ENCODE measurements at places on chromosomes 13 and 19.

DNA sequence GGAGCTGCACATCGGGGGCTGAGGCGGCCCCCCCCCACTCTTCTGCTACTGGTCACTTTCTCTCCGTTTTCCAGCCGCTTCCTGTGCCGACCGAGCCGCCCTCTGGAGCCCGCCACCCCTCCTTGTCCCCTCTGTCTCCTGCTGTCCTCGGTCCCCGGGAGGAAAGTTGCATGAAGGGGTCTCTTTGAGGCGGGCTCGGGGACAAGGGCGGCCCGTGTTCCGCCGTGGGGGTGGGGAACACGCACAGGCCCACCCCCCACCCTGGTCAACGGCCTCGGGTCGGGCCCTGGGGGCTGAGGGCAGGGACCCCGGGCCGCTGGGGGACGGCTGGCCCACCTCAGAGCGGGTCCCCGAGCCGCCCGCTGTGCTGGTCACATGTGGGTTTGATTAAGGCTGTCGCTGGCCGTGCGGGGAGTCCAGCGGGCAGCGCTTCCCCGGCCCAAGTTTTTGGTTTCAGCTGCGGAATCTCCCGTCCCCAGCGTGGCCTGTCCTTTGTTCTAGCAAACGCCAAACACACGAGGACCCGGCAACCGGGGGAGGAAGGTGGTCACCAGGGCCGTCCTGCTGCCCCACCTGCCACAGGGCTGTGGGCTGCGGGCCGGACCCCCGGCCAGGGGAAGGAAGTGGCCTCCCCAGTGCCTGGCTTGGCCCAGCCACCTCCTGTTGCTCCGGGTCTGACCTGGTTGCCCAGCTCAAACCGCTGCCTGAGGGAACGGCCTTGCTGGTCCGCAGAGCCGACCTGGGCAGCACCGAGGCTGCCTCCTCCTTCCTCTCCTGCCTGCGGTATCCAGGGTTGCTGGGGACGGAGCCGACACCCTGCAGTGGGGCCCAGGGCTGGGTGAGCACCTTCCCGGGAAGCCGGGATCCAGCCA, 1.9 kb downstream of the EFNA2 start:
- no peak for DNase-seq

GRCh38 chr13:26529441-26529840, 28.0 kb upstream of the WASF3 start:
- DNase-seq: no peak

GRCh38 chr13:77860507-77860981, 58.1 kb downstream of the EDNRB start:
- no peak for DNase-seq

DNA sequence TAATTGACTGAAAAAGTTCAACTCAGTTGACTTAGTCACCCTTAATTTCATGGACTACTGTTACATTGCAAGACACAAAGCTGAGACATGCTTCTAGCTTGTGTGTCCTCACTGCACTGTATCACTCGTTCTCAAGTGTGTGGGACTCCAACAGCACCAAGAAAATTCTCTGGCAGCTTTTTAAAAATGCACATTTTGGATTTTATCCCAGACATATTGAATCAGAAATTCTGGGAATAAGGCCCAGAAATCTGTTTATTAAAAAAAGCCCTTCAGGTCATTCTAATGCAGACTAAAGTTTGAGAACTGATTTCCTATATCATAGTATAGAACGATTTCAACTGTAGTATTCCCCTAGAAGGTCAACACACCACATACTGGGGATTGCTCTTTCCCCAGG, 1485.3 kb downstream of the PCDH9 start:
- DNase-seq: no peak

GRCh38 chr13:27355894-27356293, 68.5 kb upstream of the GTF3A start:
- no peak for DNase-seq

GRCh38 chr19:37983916-37984315, 76.9 kb downstream of the SIPA1L3 start:
- no peak for DNase-seq

GRCh38 chr13:62320129-62321108, 904.8 kb upstream of the PCDH20 start:
- DNase-seq: no peak

DNA sequence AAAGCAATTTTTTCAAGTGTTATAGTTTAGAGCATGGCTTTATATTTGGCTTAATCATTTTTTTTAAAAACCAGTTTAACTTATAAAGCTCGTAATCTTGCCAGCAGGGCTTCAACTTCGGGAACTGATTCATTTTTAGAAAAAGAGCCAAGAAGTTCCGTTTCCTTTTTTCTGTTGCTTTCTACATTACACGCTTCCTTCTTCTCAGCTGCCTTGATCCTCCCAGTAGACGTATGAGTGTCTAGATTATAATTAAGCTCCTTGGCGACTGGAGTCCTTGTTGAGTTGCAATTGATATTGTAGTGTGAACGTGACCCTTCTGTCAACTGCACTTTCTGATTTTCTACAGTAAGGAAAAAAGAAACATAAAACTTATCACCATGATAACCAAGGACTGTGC, 497.2 kb downstream of the DIAPH3 start:
- DNase-seq: no peak
